ENCODE measurements at places on chromosomes 5 and 9.

DNA sequence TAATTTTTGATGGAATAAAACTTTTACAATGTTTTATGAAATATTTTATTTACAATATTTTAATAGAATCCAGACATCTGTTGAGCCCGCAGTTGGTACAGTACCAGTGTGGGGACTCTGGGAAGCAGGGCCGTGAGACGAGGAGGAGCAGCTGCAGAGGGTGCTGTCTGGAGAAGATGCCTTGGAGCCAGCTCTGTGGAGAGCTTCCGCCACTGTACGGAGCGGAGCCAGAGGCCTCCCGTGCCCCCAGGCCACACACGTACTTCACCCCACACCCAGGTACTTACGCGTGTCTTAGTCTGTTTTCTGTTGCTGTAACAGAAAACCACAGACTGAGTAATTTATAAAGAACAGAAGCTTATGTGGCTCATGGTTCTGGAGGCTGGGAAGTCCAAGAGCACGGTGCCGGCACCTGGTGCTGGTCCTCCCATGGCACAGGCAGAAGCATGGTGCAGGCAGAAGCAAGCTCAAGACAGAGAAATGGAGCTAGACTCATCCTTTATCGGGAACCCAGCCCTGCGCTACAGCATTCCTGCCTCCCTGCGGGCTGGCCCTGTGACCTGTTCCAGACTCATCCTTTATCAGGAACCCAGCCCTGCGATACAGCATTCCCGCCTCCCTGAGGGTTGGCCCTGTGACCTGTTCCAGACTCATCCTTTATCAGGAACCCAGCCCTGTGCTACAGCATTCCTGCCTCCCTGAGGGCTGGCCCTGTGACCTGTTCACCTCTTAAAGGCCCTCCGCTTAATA is 23.3 kb downstream of the CEP72 start:
- DNase-seq, result no peak

- no peak for DNase-seq
Observed at GRCh38 chr9:31585158-31585557, 799.3 kb upstream of the ACO1 start.

DNA sequence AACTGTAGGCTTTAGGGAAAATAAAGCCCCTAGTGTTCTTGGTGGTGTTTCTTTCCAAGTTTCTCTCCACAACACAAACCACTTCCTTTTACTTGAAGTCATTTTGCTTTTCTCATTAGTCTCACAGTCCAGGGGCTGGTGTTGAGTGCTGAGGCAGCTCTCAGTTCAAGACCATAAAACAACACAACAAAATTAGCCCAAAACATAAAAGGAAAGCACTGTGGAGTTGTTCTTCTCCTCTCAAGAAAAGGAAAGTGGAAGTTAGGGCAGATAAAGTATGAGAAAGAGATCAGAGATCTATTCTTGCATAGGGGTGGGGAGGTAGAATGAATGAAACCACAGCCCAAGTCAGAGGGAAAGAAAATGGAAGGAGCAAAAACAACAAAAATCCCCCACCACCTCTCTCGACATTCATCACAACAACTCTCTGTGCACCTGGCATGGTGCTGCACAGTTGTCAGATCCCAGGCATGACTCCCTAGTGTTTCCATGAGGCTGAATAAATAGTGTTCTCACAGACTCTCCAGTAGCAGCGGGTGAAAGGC is 569.9 kb downstream of the RAB3C start:
- no peak for DNase-seq

DNA sequence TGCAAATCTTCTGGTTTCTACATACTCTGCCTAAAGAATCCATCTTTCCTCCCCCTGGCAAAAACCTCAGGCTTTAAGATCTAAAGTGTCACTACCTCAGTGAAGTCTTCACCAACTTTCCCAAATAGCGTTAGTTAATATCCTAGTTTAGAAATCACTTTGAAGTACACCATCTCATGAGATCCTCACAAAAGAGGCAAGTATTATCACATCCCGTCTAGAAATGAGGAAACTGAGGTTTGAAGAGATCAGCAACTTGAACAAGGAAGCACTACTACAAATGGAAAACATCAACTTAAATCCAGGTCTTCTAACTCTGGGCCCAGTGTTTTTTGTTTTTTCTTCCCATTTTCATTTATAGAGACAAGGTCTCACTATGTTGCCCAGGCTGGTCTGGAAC is 4.6 kb downstream of the AP3B1 start:
- DNase-seq, result no peak

DNA sequence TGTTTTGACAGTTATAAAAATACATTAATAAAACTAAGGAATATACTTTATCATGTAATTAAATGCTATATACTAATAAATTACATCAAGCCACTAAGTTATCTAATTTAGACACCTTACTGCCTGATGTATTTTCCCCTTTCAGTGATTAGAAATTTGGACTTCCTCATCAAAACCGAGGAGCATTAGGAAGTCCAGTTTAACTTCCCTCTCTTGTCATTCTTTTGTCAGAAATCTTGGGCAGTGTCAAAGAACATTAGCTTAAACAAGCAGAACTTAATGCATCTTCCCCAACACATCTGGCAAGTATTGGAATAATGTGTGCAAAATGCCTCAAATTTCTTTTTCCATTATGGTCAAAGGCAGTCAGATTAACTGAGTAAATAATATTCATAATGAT is 81.6 kb downstream of the PLPP1 start:
- no peak for DNase-seq

DNA sequence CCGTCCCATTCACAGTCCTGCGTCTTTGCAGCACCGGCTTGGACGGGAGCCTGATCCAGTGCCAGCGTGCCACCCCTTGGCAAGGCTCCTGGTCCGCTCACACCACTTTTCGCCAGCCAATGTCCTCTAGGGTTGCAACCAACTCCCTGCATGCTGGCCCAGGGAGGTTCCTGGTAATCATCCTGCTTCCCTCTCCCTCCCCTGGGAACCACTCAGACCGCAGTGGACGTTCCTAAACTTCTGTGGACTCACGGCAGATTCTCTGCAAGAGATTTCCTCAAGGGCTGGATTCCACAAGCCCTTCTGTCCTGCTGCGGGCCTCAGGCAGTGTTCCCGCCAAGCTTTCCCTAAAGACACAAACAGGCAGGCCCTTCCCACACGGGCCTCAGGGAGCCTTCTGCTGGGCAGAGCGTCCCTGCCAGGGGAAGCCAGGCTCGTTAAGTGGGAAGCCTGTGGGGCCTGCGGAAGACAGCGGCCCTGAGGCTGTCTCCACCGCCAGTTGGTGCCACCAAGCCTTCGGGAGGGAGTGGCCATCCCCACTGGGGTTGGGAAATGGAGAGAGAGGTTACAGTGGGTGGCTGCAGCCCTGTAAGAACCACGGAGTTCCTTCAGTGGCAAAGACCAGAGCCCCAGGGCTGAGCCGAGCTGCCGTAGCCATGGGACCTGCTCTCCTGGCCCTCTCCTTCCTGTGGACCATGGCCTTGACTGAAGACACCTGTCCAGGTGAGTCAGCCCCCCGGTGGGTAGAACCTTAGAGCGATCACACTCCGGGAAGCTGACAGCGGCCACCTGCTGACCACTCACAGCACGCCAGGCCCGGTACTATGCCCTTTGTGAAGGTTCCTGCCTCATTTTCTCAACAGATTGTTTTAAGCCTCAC is 16.4 kb upstream of the FCN2 start:
- no peak for DNase-seq
